CD4-positive, alpha-beta T cell treated with Interleukin-6 at 100 ng/mL for 8 hours (primary cell): ENCODE measurements at places on chromosomes 12 and 14.

- no peak for DNase-seq
These were observed 102.9 kb downstream of the ADGRD1 start for GRCh38 chr12:131056626-131057025.

DNA sequence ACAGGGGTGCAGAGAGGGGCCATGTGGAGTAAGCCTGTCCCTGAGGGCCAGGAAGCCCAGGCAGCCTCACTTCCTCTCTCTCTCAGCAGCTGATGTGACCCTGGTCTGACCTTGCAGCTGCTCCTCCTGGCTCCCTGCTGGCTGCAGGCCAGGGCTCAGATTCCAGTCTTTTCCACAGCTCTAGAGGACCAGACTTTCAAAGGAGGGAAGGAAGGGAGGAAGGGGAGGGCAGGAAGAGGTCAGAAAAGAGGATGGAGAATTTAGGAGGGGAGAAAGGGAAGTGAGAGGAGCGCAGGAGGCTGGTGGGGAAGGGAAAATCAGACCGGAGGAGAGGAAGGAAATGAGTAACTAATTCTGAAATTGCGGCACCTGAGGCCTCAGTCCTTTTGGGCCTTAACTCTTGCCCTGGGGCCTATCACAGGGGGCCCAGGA, 40.9 kb upstream of the VASH1 start:
- DNase-seq, result no peak

DNA sequence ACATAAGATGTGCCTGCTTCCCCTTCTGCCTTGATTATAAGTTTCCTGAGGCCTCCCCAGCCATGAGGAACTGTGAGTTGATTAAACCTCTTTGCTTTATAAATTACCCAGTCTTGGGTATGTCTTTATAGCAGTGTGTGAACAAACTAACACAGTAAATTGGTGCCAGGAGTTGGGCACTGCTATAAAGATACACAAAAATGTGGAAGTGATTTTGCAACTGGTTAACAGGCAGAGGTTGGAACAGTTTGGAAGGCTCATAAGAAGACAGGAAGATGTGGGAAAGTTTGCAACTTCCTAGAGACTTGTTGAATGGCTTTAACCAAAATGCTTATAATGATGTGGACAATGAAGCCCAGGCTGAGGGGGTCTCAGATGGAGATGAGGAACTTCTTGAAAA, 264.1 kb downstream of the DACT1 start:
- no peak for DNase-seq

- DNase-seq, result no peak
These were observed 152.2 kb upstream of the BMP4 start for GRCh38 chr14:54108481-54109471.

DNA sequence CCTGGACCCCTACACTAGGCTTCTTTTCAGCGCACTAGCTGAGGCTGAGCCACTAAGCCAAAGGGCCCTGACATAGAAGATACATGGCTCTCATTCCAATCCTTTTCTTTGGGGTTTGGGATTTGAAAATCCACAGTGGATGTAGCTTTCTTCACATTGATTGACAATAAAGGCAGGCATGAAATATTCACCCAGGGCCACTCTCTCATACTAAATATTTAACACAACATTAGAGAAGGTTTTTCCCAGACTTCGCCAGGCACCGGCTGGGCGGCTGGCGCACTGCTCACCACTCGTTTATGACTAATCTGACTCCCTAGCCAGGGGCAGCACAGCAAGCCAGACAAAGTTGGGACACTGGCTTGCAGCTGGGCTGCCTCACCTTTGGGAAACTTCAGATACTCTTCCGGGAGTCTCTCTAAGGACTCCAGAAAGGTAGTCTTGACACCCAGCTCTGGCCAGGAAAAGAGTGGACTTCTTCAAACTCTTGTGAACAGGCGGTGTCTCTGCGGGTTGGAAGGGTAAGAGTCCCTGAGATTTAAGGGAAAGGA, 699 bp upstream of the HOXC11 start:
- DNase-seq, result no peak

DNA sequence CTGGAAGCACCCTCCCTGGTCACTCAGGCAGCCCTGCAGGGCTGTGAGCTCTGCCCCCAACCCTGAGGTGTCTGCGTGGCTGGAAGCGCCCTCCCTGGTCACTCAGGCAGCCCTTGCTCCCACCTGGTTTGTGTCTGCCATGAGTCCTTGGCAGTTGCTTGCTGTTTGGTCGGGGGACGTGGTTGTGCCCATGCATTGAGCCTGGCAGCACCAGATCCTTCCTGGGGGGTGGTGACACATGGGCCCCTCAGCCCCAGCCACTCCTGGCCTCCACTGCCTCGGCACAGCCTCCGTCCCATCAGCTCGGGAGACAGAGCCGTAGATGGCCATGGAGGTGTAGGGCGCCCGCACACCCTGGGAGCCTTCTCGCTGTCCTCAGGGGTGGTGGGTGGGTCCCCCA, 19.6 kb downstream of the MTA1 start:
- no peak for DNase-seq

- DNase-seq, result no peak
These were observed 55.3 kb upstream of the STON2 start for GRCh38 chr14:81455390-81455789.

GRCh38 chr14:90455100-90455571, 58.3 kb downstream of the CALM1 start:
- DNase-seq, result no peak

DNA sequence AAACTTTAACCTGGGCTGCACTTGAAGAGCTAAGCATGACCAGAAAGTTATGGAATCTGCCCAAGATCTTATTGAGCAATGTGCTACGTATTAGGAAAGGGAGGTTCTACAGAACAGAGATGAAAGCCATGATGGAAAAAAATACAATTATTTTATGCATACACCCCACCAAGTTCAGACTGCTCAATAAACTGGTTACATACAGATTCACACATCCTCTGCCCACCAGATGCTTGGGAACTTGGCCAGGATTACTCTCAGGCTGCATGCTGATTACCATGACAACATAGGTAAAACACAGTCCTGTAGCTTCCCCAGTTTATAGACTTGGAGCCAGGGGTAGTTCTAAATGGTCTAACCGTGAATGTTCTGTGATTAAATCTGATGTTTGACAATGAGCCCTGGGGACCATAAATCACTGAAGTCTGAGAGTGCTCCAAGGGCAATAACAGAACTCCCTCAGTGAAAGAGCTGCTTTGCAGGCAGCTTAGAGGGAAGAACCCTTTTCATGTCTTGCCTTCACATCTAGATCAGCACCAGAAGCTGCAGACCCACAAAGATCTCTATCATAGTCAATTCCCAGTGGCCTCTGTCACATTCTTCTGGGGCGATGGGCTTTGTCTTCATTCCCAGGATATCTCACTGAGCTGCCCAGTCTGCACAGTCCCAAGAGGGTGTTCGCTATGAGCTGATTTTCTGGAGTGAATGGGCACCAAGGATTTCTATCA, 232.2 kb downstream of the EMP1 start:
- no peak for DNase-seq
